ENCODE measurements at places on chromosomes 6 and 20.

GRCh38 chr20:4546786-4547185 is 174.9 kb upstream of the PRND start:
- no peak for DNase-seq

DNA sequence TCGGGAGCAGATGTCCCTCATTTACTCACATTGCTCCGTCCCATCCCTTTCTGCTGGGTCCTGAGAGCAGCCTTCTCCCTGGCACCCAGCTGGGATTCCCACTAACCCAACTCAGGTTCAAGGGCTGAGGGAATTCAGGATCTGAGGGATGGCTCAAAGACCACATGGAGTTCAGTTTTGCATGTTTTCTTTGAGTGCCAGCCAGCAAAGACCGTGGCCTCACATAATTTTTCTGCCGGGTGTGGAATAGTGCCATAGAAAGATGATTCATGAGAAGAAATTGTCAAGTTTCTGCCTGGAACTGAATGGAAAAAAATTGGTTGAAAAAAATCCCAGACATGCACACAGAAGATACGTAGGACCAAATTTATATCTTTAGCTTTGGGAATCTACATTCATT is 168.6 kb downstream of the CD83 start:
- DNase-seq: no peak

GRCh38 chr20:55090286-55090685 is 614.9 kb downstream of the DOK5 start:
- no peak for DNase-seq

DNA sequence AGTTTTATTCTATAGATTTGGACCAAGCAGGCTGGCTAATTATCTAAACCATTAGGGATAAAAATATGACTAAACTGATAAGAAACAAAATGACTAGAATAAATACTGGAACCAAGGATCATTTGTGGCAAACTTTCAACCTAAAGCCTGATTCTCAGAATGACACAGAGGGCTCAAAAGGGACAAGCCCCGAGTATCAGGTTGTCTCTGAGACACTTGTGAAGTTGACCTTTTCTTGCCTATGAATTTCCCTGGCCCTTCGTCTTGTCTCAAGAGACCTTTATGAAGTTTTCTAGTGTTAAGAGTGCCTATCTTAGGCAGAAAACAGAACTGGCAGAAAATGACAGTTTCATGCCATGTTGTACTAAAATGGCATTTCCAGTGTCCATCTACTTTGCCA is 68.3 kb downstream of the IMPG1 start:
- DNase-seq: no peak
